ENCODE measurements at places on chromosomes 5 and 9.

GRCh38 chr5:109739741-109740728, 50.3 kb downstream of the MAN2A1 start:
- no peak for DNase-seq

- no peak for DNase-seq
Measured at GRCh38 chr9:129497005-129497812, 123.7 kb downstream of the C9orf50 start.

GRCh38 chr5:2898661-2899060, 147.2 kb upstream of the IRX2 start:
- no peak for DNase-seq

GRCh38 chr5:151005950-151006576, 14.3 kb upstream of the GPX3 start:
- no peak for DNase-seq

GRCh38 chr9:19429595-19429994, 20.8 kb downstream of the ACER2 start:
- no peak for DNase-seq

- DNase-seq: no peak
Measured at GRCh38 chr5:174832025-174832424, 107.6 kb downstream of the MSX2 start.

GRCh38 chr9:1939926-1940368, 75.2 kb upstream of the SMARCA2 start:
- peak; percentile 26 for DNase-seq

DNA sequence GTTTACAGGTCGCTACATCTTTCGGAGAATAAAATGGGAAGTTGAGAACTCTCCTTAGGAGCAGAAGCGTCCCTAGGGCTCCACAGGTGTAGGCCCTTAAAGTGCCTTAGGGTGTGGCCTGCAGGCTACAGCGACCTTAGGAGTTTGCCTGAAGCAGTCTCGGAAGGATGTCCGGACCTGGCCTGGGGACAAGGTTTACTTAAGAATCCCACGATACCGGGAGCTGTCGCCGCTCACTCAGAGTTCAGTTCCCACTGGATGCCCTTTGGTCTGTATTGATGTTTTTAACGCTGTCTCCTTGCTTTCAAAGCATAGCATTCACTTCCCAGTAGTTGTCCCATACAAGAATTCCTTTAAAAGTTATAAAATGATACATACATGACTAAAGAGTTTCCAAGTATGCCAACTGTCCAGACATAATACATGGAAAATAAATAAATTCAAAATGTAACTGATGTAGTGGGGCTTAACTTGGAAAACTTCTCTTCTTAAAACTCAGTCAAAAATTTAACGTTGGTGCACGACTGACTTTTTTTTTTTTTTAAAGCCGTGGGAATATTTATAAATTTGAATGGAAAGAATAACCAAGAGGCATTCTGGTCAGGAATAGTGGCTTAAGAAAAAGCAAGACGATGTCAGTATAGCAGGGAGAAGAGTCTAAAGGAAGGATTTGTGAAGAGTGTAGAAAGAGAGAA, 848 bp downstream of the RAD50 start:
- peak; percentile 30 for DNase-seq

DNA sequence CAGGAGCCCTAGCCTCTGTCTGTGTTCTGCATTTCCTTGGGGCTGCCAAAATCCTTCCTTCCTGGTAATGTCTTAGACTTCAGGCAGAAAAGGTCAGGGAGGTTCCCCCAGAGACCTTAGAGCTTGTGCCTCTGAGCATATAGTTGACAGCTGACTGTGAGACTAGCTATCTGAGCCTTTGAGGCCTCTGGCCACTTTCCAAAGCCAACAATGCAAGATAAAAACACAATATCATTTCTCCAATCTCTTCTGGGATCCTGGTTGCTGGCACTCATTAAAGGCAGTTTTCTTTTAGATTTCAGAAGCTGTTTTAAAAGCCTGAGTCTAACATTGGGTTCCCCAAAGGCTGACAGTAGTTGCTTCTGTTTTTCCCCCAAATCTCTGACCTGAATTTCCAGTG, 13.2 kb upstream of the GLRA1 start:
- DNase-seq: no peak

DNA sequence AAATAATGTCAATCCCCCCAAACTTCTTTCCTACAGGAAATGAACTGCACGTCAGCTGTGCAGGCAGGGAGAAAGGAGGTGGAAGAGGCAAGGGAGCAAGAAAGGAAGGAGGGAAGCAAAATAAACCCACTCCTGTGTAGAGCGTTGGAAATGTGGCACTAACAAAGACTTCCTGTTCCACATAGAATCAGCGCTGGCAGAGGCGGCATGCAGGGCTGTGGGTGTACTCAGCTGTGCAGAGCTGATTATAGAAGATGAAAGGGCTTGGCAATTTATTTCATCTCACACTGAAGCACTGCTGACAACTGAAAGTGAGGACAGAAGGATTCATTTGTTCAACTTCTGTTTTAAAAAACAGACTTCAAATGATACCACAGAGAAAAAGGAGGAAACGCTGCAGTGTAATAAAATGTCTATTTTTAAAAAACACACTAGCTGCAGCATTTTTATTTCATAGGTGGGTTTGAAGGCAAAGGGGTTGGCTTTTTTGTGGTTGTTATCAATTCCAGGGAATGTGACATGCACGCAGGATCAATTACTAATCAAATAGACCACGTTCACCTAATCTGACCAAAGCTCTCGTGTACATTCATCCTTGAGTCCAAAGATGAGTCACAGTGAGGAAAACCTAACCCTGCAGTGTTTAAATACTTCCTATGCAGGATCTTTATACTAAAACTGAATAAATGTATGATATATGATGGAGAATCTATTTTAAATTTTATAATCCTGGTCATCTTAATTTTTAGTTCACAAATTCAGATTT, 583.5 kb downstream of the ZNF608 start:
- DNase-seq: no peak

GRCh38 chr5:131263648-131264450, at the start of gene CDC42SE2:
CDC42SE2 (plus strand) TSS chr5:131264053; CDS start chr5:131359494, 95,441 bp downstream.
- peak; percentile 88 for DNase-seq

DNA sequence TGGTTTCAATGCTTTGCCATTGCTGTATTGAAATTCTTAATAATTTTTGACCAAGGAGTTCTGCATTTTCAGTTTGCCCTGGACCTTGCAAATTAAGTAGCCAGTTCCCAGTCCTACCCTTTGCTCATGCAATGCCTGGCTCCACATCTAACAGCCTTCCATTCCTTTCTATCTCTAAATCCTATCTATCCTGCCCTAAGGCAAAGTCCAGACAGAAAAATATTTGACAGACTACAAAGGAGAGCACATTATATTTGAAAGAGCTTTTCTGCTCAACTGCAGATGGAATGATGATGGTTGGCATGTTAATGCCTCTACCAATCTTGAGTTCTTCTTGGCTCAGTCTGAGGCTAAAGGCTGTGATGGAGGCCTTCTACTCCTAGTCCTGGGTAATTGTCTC, 15.5 kb downstream of the SLC22A4 start:
- DNase-seq: no peak

DNA sequence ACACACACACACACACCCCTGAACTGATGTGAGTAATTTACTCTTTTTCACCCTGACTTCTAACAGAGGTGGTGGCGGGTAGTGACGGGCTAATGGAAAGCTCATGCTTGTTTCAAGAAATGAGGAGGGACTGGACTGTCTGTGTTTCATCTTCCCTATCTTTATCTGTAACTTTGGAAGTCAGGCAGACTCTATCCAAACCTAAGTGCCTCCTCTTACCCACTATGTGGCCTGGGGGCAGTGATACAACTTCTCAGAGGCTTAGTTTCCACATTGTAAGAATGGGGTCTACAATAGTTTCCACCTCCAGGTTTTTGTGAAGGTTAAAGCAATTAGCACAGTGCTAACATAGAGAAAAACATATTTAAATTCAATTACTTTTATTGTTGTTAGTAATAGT, 5.9 kb upstream of the TRPM3 start:
- DNase-seq: no peak

DNA sequence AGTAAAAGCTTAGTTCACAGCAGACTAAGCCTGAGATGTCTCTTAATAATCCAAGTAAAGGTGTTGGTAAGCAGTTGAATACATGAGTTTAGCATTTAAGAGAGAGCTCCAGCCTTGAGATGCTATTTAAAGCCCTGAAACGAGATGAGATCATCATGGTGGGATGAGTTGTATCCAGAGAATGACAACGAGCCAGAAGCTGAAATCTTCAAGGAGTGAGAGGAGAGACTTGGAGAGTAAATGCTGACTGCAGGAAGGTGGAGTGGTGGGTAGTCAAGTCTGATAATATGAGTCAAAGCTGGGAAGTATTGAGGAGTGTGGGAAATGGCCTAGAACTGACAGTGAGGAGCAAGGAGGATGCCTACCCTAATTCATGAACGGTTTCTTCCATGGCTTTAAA, 53.7 kb downstream of the PLAC8L1 start:
- DNase-seq: no peak

DNA sequence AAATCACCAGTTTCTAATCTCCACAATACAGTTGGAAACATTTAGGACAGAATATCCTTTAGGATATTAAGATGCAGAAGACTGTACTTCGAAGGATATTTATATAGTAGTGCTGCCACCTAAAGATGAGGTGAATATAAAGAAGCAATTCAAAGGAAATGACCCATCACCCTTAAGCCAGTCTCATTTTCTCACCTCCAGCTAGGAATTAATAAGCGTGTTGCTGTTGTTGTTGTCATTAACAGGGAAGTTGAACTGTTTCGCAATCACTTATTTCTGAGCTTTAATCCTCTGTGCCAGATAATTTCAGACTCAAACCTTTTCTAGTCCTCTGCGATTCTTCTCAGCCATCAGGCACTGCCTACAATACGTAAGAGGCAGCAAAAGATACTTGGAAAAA, 7.8 kb upstream of the PURA start:
- DNase-seq: no peak

DNA sequence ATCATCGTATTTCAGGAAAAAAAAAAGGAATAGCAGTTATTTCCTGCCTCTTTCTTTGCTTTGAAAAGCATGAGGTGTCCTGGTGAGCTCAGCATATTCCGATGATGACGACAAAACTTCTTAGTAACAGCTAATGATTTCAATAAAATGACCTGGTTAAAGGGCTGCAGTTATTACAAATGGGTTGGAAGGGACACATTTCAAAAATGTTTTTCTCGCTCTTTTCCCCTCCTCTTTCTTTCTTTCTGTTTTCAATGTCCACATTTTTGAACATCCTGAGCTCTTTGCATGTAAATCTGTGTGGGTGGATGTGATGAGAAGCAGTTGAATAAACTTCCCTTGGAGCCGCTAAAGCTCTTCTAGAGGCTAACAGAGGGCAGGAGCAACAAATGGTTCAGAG, 186.8 kb upstream of the SLC27A6 start:
- DNase-seq: no peak

DNA sequence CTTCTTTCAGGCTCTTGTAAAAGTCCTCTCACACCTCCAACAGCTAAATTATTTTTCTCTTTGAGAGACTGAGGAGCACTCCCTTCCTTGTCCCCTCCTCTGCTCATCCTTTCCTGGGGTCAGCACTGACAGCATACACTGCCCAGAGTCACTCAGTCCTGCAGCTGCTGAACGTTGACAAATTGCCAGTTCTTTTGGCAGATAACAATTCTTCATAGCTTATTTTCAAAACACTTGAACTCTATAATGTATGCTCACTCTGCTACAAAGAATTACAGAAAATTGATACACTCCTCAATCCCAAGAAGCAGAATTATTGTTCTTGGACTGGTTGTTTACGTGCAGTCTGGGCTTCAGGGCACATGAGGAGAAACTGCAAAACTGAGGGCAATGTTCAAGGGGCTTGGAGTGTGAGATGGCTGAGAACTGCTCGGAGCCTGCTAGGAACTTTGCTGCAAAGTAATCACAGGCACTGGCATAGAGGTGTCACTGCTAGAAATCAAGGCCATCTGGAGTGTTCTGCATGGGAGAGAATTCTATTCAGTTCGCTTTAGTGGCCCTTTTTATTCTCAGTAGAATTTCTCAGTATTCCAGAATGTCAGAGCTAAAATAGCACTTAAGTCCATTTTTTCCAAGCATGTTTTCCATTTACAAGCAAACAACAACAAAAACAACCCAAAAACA, 96.4 kb upstream of the SPOCK1 start:
- DNase-seq: no peak

DNA sequence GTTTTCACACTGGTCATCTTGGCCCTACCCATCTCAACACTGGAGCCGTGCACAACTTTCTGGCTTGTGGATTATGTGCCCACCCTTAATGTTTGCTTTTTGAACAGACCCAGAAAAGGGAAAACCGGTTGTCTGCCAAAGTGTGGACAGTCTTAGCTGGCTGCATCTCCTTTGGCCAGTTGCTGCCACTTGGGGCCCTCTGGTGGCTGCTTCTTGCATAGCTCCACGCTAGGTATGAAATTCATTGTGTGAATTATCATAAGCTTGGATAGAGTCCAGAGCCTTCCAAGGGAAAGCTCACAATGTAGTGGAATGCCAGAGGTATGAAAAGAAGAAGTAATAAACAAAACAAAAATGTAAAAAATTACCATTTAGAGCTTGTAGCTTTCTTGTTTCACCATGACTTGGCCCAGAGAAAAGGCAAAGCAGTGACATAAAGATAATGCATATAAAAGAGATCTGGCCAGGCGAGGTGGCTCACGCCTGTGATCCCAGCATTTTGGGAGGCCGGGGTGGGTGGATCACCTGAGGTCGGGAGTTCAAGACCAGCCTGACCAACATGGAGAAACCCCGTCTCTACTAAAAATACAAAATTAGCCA, 12.5 kb upstream of the SLC36A3 start:
- peak; percentile 60 for DNase-seq

- no peak for DNase-seq
Measured at GRCh38 chr5:40356248-40356647, 323.5 kb upstream of the PTGER4 start.

DNA sequence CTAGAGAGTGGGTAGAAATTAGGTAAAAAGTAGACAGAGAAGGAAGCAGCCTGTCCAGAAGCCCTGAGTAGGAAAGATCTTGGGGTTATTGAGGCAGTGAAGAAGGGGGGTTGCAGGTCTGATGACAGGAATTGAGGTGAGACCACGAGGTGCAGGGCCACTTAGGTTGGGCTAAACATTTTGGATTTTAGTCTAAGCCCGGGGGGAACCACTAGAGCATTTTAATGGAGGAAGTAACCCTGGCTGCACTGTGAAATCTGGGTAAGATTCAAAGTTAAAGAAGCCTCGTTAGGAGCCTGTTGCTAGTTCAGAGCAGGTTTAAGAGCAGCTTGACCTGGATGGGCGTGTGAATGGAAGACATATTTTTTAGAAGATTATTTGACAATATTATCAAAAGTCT, 38.3 kb downstream of the MAP3K1 start:
- DNase-seq: no peak

DNA sequence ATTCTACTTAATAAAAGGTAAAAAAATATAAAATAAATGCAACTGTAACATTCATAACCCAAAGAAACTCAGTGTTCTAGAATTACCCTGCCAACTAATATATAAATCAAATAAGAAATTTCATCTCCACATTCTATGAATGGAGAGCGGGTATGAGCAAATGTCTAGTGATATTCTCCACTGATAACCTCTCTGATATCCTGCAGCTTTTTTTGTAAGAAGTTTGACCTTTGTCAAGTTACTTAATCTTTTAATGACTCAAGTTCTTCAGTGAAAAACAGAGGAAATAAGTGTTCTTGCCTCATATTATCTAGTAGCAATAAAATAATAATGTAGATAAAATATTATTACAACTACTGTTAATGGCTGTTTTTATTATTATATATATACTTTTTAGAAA, 1275.6 kb upstream of the CDH9 start:
- DNase-seq: no peak

GRCh38 chr5:9063615-9064245, 482.1 kb downstream of the SEMA5A start:
- DNase-seq: no peak

GRCh38 chr5:64811050-64811640, 42.4 kb downstream of the CWC27 start:
- DNase-seq: no peak

GRCh38 chr5:132471944-132472343, 18.6 kb downstream of the IRF1 start:
- DNase-seq: no peak

Data from activated naive CD4-positive, alpha-beta T cell treated with anti-CD3 and anti-CD28 coated beads, Interleukin-2, amount 50 U/mL, for 16 hours (primary cell).